T47D (cell line): ENCODE measurements at places on chromosomes 2 and 18.
A peak's percentile ranks its signal among the peaks of the same experiment; 100 is the strongest.

DNA sequence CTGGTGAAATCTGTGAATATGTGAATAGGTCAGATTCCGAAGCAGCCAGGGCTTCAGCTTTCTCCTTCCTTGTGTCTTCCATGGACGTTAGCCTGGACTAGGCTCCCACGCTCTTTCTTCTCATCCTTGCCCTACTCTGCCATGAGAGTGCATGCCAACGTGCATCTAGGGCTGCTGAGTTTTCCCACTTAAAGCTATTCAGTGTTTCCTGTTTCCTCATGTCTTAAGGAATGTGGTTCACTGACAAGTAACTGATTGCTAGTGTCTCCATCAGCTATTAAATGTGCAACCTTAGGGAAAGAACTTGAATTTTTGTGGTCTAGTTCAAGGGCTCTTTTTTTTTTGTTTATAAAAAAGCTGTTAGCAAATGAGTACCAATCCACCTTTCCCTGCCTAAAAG, 642.3 kb upstream of the LINC00305 start:
- DNase-seq, result no peak

- DNase-seq, result no peak
Measured at GRCh38 chr18:72612894-72613533, 68.9 kb upstream of the CBLN2 start.

DNA sequence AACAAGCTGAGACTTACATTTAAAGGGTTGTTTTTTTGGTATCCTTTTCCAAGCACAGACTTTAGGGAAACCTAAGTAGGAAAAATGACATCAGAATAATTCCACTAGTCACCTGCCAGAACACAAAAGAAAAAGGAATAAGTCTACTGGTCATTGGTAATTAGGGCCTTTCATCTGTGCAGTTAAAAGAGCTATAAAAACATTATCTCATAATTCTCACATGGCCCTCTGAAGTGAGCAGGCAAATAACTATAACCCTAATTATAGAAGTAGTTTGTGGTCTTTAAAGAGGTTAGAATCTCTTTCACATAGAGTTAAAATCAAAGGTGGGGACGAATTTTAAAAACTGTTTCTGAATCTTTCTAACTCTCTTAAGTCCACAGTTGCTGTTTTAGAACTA, 111.1 kb upstream of the B3GNT2 start:
- no peak for DNase-seq

GRCh38 chr2:64276417-64277095, 132.3 kb upstream of the PELI1 start:
- no peak for DNase-seq

GRCh38 chr2:10514743-10515142, 66.6 kb upstream of the ODC1 start:
- DNase-seq, result no peak

DNA sequence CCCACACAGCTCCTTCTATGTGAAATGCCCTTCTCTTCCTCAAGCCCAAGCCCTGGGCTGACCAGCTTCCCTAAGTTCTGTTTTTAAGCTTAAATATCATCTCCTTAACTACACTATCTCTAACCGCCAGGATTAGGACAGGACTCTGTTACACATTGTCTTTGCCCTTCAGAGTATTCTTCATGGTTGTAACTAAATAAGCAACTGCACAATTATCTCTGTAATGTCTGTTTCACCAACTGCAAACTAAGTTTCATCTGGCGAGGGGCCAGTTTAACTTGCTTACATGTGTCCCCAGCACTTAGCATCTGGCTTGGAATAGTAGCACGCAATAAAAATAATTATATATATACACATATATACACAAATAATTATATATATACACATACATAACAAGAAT, 1.1 kb upstream of the ERMN start:
- no peak for DNase-seq

DNA sequence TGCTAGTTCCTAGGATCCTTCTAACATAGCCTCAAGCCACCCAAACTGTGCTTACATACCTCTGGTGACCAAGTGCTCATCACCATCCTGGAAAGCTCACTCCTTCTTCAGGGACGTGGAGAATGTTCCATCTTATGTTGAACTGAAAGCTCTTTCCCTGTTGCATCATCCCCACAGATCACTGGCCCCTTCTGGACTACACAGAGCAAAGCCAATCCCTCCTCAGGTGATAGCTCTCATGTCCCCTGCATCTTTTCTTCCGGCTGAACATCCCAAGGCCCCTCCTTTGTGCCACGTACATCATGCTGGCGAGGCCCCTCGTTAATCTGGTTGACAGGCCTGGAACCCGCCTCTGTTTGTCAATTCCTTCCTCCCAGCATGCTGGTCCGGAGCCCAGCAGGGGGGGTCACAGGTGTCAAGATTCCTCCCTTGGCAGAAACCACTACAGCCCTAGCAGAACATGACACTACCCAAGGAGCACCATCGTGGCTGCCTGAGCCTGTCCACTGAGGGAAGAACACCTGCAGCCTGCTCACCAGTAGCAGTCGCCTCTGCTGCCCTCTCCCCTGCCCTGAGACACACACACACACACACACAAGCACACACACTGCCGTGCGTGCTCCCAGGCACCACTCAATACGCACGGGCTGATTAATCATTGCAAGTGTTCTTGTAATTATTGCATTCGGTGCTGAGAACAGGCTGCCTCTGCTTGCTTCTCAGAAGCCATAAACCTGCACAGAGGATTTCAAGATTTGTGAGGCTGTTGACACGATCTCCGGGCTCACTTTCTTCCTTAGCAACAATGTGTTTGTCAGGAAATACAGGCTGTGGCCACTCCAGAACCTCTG, 6.3 kb upstream of the KCNK3 start:
- DNase-seq, result no peak

DNA sequence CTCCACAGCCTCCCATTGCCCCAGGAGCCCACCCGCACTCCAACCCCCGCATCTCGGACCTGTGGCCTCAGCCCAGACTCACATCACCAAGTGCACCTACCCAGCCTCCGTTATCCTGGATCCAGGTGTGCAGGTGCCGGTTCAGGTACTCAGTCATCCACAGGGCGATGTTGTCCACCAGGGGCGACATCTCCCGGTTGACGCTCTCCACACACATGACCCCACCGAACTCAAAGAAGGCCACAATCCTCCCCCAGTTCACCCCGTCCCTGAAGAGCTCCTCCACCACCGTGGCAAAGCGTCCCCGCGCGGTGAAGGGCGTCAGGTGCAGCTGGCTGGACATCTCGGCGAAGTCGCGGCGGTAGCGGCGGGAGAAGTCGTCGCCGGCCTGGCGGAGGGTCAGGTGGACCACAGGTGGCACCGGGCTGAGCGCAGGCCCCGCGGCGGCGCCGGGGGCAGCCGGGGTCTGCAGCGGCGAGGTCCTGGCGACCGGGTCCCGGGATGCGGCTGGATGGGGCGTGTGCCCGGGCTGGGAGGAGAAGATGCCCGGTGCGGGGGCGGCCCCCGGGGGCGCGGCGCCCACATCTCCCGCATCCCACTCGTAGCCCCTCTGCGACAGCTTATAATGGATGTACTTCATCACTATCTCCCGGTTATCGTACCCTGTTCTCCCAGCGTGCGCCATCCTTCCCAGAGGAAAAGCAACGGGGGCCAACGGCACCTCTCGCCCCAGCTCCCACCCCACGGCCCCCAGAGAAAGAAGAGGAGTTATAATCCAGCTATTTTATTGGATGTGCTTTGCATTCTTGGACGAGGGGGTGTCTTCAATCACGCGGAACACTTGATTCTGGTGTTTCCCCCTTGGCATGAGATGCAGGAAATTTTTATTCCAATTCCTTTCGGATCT, 1.3 kb downstream of the BCL2 start:
- DNase-seq, result peak; percentile 26
